Activated CD8-positive, alpha-beta T cell treated with anti-CD3 and anti-CD28 coated beads for 36 hours (primary cell): ENCODE measurements at places on chromosomes 2 and 18. TPM values are rescaled to one million over a fixed set of nuclear protein-coding genes. Genes with fewer than 3 reads are reported as not detected.

DNA sequence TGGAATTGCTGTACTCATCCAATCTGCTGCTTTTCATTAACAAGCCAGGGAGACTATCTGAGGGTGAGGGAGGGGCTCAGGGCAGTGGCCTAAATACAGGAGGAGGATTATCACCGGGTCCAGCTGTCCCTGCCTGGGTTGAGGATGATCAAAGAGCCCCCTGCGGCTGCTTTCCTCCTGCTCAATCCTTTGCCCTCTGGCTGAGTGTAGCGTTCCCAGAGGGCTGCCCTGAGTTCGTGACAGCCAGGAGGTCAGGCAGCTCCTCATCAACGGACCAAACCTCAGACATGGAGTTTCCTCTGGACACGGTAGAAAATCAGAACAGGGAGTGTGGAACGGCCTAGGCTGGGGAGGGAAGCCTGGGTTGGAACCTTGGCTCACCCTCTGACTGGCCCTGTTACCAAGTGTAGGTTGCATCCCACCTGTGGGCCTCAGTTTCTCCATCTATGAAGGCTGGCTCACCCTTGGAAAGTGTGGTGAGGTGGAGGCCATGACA, 23.5 kb downstream of the CIB4 start:
- DNase-seq: no peak

TMSB10 gene
- total RNA-seq: 2,035 TPM

ANKRD30B gene
- not detected for total RNA-seq

GRCh38 chr2:240480834-240481623, 45.6 kb downstream of the GPC1 start:
- no peak for DNase-seq

GRCh38 chr2:29215739-29216608, 100.8 kb downstream of the CLIP4 start:
- DNase-seq: no peak

XRCC5 gene
- 544 TPM for total RNA-seq

DNA sequence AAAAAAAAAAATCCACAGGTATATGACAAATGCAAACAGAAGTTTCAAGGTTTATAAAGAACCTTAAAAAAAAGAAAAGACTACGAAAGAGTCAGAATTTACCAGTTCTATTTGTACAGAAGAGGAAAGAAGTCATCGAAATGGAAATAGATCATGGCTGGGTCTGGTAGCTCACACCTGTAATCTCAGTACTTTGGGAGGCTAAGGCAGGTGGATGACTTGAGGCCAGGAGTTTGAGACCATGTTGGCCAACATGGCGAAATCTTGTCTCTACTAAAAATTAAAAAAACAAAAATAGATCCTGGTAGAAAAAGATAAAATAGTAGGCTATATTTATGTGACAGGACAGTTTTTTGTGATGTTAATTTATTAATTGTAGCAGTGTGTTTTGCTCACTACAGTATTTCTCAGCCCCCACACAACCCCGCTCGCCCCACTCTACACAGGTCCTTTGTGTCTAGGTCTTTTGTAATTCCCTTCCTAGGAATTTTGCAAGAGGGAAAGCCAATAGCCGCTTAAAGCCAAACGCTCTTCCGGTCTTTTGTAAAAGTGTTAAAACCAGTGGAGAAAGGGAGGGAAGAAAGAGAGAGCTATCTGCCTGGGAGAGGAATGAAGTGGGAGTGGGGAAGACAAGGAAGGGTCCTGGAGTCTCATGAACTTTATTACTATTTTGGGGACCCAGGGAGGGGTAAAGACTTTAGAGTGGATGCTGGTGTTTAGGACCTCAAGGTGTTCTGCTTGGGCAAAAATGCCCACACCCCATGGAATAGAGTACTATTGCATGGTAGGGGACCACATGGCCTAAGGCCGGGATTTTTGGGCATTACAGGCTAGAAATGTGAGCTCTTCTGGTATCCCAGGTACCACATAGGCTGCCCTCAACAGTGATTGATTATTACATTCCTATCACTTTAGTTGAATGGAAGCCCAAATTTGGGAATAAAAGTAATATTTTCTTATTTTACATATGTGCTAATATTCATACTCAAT, 59.4 kb upstream of the XPO1 start:
- no peak for DNase-seq

DNA sequence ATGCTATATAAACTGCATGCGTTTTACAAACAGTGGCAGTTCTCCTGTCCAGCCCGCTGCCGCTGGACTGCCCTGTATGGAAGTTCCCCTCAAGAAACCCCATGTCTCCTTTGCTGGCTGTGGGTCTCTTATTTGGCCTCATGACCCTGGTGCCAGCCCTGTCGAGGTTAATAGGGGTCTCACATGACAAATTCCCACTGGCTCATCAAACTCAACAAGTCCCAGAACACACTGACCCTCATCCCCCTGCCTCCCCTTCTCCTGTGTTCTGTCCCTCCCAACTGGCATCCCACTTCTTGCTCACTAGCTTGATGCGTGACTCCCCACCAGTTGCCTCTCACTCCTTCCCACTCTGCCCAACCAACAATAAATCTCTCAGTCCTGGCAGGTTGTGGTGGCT, 137.6 kb upstream of the HS6ST1 start:
- no peak for DNase-seq

DNA sequence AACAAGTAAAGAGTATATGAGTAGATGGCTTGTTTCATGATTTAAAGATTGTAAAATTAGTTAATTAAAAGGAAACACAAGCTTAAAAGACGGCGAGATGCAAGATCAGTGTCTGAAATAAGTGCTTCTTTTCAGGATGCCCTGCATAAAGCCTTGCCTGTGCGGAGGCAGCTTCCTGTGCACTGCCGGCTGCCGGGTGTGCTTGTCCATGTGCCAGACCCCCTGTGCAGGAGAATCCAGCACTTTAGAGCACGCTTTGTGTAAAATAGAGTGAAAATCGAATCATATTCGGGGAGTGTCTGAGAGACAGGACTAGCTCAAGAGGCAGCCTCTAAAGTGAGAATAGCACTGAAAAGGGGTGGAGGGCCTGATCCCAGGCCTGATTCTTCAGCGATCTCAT, 154.7 kb downstream of the CHST9 start:
- no peak for DNase-seq

MOGAT1 gene
- not detected for total RNA-seq

GRCh38 chr2:205288686-205289085, 393.6 kb upstream of the NRP2 start:
- no peak for DNase-seq
